ENCODE measurements at places on chromosomes 1 and 21.

DNA sequence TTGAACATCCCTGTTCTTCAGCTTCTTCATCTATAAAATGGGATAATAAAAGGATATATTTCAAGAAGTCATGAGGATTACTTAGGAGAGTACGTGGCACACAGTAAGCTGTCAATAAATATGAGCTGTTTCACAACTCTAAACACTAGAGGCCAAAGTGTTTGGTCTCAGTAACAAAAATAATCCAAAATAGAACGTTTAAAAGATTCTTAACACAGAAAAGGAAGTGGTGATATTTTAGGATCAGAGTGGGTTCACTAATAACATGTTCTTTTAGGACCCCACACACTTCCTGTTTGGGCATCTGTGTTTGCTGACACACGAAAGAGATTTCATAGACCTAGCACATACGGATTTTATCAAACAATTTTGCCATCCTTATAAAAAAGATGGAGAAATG, 32.9 kb downstream of the TNFSF18 start:
- DNase-seq: no peak

DNA sequence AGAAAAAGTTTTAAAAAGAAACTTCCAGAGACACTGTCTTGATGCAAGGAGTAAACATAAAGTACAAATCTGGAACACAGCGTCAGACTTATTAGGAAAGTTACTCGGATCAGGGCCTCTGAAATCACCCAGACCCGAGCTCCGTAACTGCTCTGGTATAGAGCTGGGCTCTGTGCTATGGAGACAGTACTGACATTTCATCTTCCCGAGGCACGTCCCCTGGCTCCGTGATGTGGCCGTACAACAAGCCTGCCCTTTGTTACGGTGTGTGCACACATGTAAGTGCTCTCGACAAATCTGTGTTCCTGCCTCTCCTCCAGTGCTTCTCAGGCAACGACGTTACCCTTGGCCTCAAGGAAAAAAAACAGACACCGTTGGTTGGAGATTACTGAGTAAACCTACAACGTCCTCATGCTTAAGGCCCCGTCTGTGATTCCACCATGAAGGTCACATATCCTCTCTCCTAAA, 107.0 kb upstream of the IRF2BP2 start:
- peak; percentile 51 for DNase-seq

DNA sequence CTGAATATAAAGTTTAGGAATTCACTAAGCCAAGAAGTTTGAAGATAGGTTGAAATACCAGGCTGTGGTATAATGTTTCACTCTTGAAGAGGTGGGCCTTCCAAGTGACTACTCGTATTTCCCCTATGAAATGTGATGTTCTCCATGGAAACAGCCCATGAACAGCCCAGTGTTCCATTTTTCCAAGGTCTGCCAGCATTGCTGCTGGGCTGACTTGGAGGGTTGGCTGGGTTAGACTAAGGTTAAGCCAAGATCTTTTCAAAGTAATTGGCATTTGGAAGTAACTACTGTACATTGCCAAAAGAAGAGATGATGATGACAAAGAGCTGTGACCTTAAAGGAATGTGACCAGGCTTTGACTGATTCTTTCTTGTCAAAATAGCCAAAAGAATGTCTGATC, 73.8 kb downstream of the RPE65 start:
- DNase-seq: no peak

DNA sequence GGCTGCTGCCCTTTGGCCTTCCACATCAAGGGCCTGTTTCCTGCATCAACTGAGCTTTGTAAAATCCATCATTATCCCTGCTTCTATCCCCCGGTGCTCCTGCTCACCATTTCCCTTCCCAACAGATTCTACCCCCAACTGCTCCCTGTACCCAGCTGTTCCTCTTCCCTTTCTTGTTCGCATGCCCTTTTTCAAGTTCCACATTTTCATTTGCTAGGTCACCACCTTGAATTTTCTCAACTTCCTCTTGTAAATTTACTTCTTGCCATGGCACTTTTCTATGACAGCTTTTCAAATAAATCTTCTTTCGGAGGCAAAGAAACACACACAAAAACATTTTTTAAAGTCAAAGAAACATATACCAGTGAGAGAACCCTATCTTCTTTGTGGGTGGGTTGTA, 330.5 kb upstream of the ADGRL2 start:
- DNase-seq: no peak

GRCh38 chr1:107359472-107360241, 218.8 kb downstream of the NTNG1 start:
- no peak for DNase-seq

GRCh38 chr1:32895325-32896215, 5.6 kb downstream of the TMEM54 start:
- DNase-seq: no peak

DNA sequence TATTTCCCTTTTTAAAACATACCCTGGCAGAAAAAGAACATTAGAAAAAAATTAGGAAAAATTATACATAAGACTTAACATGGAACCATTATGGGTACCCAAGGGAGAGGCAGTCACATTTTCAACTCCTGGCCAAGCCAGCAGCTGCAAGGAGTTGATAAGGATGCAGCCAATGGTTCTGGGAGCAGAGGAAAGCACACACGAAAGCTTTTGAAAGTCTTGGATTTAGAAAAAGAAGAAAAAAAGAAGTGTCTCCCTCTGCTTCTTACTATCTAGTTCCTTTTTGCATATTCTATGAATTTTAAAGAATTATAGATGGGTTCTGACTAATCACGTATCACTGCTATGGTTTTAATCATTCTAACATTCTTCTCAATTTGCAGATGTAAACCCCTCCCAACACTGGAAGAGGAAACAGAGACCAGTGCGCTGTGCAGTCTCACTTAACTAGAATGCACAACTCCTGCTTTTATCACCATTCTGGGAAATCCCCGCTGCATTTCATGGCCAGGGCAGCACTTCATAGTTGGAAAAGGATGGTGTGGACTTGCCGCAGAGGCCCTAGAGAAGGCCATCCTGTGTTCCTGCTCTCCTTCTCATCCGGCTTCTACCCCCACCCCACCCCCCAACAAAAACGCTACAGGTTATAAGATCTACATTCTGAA, 2.7 kb upstream of the CD58 start:
- DNase-seq: no peak

DNA sequence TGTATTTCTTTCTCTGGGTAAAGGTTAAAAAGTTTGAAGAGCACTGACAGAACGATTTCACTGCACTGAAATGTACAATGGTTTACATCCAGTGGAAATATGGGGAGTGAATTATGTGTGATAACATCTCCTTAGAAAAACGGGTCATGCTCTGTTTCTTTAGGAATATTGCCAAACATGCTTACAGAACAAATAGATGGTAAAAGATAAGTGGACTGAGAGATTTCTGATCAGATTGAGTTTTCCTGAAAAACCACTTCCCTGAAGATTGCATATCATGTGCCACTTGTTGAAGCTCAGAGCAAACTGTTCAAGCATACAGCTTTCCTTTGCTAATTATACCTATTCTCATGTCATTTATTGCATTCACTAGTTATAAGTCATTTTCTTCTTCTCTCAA, 29.9 kb upstream of the DISP1 start:
- no peak for DNase-seq

- no peak for DNase-seq
Observed at GRCh38 chr1:173205146-173206051, 1.7 kb downstream of the TNFSF4 start.

DNA sequence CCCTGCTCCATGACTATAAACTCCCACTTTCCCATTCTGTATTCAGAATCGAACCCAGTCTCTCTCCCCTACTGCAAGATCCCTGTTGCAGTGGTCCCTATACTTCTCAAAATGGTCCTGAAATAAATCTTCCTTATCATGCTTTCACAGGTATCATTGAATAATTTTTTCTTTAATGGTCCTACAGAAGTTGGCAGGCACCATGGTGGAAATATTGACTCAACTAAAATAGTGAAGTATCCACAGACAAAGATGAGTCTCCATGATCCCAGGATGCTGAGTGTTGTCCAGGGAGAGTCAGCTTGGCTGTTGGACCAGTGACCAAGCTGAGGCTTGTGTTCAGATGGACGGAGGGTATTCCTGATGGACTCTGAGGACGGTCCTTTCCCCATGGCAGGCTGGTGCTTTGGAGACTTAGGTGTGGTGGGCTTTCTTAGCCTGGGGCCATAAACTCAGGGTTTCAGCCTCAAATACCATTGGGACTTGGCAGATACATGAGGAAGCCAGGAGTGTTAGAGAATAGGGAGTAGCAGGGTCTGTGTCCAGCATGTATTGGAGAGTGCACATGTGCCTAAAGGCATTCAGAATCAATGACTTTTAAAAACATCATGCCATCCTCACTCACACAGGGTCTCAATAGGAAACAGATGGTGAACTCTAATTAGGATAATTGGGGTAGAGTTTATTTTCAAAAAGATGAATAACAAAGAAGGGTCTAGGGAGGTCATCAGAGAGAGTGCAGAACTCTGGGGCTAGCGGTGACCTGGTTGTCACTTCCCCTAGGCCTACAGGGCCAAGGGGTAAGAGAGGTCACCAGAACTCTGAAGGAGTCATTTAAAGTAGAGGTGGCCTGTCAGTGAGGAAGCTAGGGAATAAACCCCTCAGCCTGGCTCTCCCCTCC, 19.8 kb downstream of the TINAGL1 start:
- DNase-seq: no peak

GRCh38 chr21:30779249-30779648, 24.0 kb upstream of the KRTAP21-1 start:
- no peak for DNase-seq

DNA sequence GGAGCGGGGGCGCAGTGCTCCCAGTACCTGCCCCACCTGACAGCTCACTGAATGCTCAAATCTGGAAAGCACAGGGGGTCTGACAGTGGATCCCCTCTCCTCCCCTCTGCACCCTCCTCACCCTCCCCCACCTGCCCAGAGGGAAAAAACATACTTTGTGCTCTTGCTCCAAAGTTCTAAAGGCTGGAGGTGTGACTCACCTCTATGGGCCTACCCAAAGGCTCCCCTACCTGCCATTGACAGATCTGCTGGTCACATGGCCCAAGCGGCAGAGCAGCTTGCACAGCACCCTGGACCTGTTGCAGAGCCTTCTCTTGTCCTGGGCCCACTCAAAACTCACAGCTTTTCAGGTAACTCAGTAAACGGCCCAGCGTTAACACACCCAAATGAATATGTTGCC, 55.7 kb downstream of the ADSS2 start:
- DNase-seq: no peak

- no peak for DNase-seq
Observed at GRCh38 chr1:192538407-192539296, 36.9 kb upstream of the RGS1 start.
